ENCODE measurements at places on chromosomes 5 and 9.

GRCh38 chr5:83844449-83845068 lies 123.9 kb upstream of the HAPLN1 start:
- peak; percentile 98 for DNase-seq

DNA sequence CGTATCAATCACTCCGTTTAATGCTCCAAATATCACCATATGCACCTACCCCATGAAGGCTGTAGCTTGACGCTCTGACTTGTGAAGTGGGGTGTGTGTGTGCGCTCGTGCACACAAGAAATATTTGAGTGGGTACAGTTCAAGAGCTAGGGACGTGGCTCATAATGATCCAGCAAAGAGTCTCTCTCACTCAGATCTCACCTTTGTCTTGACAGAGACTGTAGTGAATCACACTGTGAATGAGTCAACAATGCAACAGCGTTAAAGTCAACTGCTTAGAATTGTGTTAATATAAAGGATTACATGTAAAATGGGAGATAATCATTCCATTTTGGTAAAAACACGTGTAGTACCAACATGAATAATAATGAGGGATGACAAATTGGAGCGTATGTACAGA lies 119.4 kb downstream of the MED27 start:
- peak; percentile 27 for DNase-seq

DNA sequence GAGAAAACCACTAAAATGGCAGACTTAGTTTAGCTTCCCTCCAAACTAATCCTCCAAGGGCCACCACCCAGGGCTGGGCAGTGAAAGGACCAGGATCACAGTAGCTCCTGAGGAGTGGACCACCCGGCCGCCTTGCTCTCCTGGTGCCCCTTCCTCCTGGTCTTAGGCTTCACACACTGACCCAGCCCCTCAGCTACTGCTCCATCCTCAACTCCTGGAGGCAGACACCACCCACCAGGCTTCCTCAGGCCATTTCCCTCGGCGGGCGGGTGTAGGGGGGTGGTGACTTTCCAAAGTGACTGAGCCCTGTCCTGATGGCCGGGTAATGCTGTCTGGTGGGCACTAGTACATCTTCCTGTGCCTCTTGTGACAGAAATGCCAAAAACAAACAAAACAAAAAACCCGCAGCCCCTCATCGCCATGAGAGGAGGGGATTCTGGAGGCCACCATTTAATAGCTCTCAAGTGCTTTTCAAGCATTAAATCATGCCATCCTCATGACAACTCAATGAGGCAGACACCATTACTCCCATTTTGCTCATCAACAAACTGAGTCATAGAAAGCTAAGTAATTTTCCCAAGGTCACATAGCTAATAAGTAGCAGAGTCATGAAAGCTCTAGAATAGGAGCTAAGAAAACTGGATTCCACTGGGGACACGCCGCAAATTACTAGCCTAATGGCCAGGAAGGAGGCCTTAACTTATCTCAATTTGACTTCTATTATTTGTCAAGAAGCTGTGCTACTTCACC lies 91.3 kb upstream of the LRRTM2 start:
- no peak for DNase-seq

- peak; percentile 12 for DNase-seq
Observed at GRCh38 chr9:131545003-131545785, at the start of gene PRRT1B. Gene PRRT1B (plus strand): TSS chr9:131545523. CDS start chr9:131545616, 93 bp downstream.

GRCh38 chr5:31781772-31782171 lies 142.8 kb downstream of the PDZD2 start:
- peak; percentile 4 for DNase-seq

- peak; percentile 77 for DNase-seq
Observed at GRCh38 chr5:65172486-65173129, 309.1 kb downstream of the ADAMTS6 start.

GRCh38 chr5:23627976-23628375 lies 120.6 kb downstream of the PRDM9 start:
- peak; percentile 1 for DNase-seq

DNA sequence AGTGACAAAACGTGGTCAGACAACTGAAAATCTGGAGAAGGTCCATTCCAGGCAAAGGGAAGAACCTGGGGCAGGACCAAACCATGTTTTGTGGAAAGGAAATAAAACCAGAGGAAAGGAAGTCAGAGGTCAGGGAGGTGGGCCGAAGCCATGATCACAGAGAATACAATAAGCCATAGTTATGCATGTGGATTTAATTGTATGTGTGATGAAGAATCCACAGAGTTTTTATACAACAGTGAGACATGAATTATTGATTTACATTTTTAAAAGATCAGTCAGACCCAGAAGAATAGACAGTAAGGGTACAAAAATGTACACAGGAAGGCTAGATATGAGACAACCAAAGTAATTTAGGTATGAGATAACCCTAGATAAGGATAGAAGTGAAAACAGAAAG lies 20.8 kb downstream of the TTC33 start:
- DNase-seq, result peak; percentile 6

DNA sequence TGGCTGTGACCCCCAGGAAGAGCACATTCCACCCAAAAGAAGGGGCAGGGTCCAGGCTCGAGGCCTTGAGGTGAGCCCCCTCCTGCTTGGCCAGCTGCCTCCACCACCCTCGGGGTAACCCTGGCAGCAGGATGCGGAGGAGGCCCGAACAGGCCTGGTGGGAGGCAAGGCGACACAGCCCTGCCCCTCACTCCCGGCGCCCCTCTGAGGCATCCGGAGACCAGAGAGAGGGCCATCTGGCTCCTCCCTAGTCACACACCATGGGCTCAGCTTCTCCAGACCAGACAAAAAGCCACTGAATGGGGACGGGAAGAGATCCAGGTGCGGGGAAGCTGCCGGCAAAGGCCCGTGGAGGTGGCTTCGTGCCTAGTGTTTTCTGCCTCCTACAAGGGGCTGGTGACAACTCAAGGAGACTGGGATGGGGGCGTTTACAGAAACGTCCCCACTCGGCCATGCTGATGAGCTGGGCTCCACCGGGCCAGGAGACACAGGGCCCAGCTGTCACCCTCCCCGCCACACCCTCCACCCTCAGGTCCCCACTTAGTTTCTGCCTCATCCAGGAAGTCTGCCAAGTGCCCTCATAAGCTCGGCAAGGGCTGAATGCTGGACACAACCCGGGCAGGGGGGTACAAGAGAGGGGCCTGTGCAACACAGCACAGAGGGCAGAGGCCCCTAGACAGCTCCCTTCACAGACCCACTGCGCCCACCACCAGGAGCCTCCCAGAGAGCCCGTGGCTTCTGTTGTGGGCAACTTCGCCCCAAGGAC lies 41.9 kb downstream of the NACC2 start:
- DNase-seq, result no peak

DNA sequence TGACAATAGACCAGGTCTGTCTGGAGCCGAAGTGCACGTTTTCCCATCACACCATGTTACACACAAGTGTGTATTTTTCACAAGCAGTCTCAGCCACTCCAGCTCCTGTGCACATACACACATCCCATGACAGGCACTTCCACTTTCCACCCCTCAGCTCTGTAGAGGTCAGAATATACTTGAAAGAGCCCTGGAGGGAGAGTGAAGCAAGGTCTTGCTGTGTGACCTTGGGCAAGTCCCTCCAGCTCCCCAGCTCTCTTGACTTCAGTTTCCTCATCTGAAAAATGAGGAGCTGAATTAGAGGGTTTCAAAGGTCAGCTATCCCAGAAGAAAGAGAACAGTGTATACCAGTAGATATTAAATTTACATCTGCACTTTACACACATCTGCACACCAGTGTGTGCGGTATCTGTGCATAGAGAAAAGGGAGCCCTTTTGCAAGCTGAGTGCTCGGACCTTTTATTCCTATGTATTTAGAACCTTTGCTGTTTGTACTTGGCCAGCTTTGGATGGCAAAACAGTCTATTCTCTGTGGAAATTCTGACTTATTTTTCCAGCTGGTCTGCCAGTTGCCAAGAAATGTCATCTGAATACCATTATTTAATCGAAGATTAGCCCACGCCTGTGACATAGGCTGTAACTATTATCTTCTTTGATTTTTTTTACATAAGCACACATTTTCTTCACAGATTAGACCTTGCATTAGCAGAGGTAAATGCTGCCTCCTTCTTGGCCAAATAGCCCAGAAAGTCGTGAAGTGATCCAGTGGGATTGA lies 528.0 kb downstream of the BNC2 start:
- no peak for DNase-seq

- peak; percentile 63 for DNase-seq
Observed at GRCh38 chr9:136725612-136726011, 13.2 kb downstream of the DIPK1B start.

- DNase-seq, result no peak
Observed at GRCh38 chr5:125175348-125176004, 429.0 kb upstream of the ZNF608 start.

DNA sequence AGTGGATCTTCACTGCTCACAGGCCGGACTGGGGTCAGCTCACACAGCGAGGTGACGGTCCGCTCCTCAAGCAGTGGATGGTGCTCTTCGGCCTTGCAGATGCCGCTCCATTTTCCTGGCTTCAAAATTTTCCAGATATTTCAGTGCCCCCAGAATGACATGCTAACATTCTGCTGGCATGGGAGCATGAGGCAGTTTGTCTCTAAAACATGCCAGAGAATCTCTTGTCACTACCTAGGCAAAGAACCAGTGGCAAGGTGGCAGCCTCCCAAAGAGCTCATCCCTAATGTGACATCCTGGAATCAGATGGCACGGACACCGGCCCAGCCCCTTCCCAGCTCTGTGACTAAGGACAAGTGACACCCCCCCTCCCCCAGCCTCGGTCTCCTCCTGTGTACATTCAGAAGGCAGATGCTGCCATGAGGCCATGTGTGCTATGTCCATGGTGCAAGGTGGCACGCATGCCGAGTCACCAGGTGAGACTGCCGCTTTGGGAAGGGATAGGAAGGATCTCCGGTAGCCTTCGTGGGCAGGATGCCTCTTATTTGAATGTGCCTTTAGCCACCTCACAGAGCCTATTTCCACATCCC lies 2.7 kb downstream of the S1PR3 start:
- DNase-seq, result peak; percentile 45

- no peak for DNase-seq
Observed at GRCh38 chr9:129885018-129885669, 49.9 kb downstream of the USP20 start.

DNA sequence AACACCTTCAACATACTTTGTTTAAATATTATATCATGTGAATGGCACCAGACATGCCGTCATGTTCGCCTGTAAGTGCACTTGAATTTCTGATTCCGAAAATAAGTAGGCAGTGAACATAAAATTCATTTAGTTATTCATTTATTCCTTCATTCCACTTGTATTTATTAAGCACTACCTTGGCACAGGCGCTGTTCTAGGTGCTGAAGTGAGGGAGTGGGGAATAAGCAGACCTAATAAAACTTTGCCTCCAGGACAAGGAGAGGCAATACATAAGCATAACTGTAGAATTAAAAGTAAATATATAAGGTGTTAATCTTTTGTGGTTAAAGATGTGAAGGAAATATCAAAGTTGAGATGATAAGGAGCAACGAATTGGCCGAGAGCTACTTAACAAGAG lies 297.4 kb downstream of the TENT4A start:
- DNase-seq, result no peak

GRCh38 chr9:121169094-121169601 lies 32.5 kb downstream of the RAB14 start:
- DNase-seq, result peak; percentile 48

DNA sequence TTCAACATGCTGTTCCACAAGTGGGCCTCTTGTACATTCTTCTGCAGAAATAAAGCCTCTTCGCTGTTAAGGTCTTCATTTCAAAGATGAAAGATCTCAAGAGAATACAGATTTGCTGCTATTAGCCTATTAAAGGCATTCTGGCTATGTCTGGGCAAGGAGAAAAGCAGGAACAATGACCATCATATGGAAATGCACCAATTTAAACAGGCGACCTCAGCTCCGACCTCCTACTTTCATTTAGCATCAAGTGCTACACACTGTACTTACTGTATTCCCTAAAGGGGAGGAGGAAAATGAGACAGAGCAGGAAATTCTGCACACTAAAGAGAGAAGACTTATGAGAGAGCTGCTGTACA lies 64.8 kb downstream of the HABP4 start:
- DNase-seq, result no peak

GRCh38 chr5:132093271-132093670 lies 19.7 kb downstream of the CSF2 start:
- no peak for DNase-seq

- DNase-seq, result peak; percentile 31
Observed at GRCh38 chr5:111685969-111686368, 71.0 kb downstream of the NREP start.

GRCh38 chr5:109455598-109456096 lies 45.9 kb upstream of the PJA2 start:
- peak; percentile 100 for DNase-seq

- no peak for DNase-seq
Observed at GRCh38 chr9:33232815-33233214, 7.2 kb upstream of the SPINK4 start.

DNA sequence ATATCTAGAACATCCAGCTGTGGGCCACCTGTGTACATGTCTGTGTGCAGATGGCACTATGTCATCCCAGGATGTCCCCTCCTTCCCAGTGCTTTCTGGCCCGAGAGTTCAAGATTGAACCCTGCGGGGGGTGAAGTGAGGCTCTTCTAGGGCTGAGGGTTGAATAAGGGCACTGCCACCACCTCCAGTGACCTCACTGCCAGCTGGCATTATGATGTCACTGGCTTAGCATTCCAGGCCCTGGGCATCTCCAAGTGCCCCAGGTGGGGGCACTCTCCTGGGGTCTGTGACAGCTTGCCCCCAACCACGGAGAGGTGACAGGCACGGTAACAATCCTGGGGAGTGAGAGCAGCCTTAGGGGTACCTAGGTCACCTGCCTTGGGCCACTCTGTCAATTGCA lies 27.1 kb downstream of the CXXC5 start:
- DNase-seq, result no peak

DNA sequence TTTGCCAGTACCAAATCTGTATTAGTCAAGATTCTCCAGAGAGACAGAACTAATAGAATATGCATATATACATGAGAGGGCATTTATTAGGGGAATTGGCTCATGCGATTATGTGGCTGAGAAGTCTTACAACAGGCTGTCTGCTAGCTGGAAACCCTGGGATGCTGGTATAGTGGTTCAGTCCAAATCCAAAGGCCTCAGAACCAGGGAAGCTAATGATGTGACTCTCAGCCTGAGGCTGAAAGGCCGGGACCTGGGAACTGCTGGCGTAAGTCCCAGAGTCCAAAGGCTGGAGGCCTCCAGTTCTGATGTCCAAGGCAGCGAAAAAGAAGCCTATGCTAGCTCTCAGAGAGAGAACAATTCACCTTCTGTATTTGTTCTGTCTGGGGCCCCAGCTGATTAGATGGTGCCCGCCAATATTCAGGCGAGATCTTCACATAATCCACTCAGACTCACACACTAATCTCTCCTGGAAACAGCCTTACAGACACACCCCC lies 84.1 kb downstream of the KIAA1958 start:
- no peak for DNase-seq

DNA sequence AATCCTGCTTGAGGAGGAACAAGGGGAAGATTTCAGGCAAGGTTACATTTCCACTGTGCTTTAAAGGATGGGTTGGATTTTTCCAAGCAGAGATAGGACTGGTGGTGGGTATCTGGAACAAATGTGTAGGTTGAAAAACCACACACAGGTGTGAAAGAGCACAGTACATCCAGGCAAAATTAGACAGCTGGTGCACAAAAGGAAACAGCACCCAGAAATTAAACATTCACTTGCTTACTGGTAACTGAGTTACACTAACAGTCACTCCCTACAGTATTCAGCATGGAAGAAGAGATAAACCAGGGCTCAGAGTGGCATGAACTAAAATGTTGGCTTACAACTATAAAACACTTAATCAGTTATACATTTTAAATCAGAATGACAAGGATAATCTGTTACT lies 81.5 kb upstream of the RASEF start:
- DNase-seq, result no peak

Data from choroid plexus epithelial cell (primary cell).